ENCODE measurements at places on chromosomes 4 and X. TPM values are rescaled to one million over a fixed set of nuclear protein-coding genes. Genes with fewer than 3 reads are reported as not detected.

The MGARP gene
- total RNA-seq: 32.9 TPM

The IL13RA1 gene
- total RNA-seq: 32.7 TPM

The FGFR3 gene
- 1.4 TPM for total RNA-seq

The WFS1 gene
- total RNA-seq: 22.6 TPM

The REPS2 gene
- 1.7 TPM for total RNA-seq

The F9 gene
- total RNA-seq: not detected

The CLIC2 gene
- total RNA-seq: 0.56 TPM

The F8A3 gene
- total RNA-seq: 1.3 TPM

The MAGEC1 gene
- total RNA-seq: not detected

The SLC10A4 gene
- total RNA-seq: not detected

The ACSL1 gene
- total RNA-seq: 30.5 TPM

The TCEAL6 gene
- total RNA-seq: not detected

The FAM47E gene
- 0.18 TPM for total RNA-seq

The PLP2 gene
- total RNA-seq: 19.7 TPM

The RIBC1 gene
- 0.36 TPM for total RNA-seq

The PLS3 gene
- 542 TPM for total RNA-seq

The CHRDL1 gene
- not detected for total RNA-seq

The RHOXF1 gene
- not detected for total RNA-seq

The SUPT20HL1 gene
- not detected for total RNA-seq

The USP46 gene
- total RNA-seq: 11.8 TPM

The SORCS2 gene
- total RNA-seq: under 0.01 TPM

The COL4A6 gene
- total RNA-seq: 3.5 TPM

The SLC10A3 gene
- total RNA-seq: 8.2 TPM

The MAGEA12 gene
- total RNA-seq: not detected

The SRPK3 gene
- total RNA-seq: 0.09 TPM

The GPR50 gene
- not detected for total RNA-seq

The ARMCX6 gene
- 34.4 TPM for total RNA-seq

The TEX13D gene
- not detected for total RNA-seq

The CT47B1 gene
- total RNA-seq: not detected

The CXCL11 gene
- total RNA-seq: 0.66 TPM

All from endothelial cell of coronary artery (primary cell).